ENCODE measurements at places on chromosomes 4 and X.

DNA sequence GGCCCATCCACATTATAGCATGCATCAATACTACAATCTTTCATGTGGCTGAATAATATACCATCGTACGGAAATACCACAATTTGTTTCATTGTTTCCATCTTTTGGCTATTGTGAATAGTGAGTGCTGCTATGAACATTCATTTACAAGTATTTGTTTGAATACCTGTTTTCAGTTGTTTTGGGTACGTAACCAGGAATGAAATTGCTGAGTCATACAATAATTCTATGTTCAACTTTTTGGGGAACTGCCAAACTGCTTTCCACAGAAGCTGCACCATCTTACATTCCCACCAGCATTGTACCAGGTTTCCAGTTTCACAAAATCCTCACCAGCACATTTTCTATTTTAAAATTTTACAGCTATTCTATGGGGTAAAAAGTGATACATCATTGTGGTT lies 28.5 kb upstream of the MANBA start:
- DNase-seq, result no peak

- no peak for DNase-seq
These were observed 15.2 kb downstream of the HSD17B11 start for GRCh38 chr4:87375719-87376291.

GRCh38 chrX:155225774-155226173 lies 9.5 kb downstream of the VBP1 start:
- no peak for DNase-seq

DNA sequence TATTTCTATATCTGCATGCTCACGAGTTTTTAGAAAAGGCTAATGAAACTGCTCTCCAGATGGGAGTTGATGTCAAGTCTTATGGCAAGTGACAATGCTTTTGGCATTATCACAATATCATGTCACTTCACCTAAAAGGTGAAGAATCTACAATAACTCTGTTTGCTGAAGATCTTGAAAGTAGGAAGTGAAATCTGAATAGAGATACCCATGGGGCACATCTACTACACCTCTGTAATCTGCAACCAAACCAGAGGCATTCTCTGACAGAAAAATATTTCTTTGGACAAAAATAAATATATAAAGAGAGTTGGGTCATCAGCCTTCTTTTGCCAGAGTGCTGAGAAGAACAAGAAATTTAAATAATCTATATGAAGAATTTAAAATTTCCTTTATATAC lies 3.9 kb upstream of the VAMP7 start:
- DNase-seq, result no peak

DNA sequence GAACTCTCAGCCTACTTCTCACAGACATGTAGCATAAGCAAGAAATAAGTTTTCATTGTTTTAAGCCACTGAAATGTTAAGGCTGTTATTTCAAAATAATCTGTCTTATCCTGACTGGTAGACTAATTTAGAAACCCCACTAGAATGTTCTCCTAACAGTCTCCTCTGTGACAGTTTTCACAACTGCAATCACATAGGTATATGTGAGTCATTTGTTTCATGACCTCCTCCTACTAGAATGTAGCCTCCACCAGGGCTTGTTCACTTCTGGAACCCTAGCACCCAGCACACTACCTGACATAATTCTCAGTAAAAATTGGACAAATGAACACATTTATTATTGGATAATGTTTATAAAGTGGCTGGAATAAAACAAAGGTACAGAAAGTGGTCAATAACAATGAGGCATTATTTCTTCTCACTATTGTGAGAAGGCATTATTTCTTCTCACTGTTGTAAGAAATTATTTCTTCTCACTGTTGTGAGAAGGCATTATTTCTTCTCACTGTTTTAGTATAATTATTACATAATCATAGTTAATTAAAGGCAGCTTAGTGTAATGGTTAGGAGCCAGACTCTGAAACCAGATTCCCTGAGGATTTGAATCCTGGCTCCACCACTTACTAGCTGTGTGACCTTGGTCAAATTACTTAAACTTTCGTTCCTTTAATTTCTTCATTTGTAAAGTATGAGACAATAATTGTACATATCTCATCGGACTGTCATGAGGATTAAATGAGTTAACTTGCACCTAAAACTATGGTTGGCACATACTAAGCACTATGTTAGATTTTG lies 251.5 kb downstream of the RASL11B start:
- DNase-seq, result no peak

DNA sequence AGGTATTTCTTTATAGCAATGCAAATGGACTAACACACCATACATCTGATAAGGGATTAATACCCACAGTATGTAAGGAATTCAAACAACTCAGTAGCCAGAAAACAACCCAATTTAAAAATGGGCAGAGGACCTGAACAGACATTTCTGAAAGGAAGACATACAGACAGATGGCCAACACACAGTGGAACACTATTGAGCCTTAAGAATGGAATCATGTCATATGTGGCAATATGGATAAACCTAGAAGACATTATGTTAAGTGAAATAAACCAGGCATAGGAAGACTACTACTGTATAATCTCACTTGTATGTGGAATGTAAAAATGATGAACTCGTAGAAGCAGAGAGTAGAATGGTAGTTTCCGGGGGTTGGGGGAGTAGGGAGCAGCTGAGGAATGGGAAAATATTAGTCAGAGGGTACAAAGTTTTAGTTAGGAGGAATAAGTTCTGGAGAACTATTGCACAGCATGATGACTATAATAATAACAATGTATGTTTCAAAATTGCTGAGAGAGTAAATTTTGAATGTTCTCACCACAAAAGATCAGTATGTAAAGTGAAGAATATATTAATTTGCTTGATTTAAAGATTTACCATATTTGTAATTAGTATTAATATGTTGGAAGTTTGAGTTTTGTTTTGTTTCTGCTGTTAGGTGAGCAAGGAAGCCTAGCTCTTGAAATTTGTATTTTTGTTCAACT lies 25.2 kb downstream of the WDR44 start:
- DNase-seq, result no peak

DNA sequence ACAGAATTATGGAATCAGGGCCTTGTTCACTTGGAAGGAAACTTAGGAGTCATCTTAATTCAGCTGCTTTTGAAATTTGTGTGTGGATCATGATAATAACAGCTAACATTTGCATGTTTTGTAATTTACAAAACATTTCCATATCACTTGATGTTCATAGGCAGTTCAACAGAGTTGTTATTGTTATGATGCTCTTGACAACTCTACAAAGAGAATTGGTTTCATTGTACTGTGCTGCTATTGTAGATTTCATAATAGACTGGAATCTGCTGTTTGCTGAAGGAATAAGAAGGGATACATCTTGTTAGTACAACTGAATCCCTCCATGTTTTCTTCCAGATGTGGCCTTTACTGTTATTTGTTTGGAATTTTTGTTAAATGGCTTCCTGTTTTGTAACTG lies 83.5 kb downstream of the CNKSR2 start:
- no peak for DNase-seq

DNA sequence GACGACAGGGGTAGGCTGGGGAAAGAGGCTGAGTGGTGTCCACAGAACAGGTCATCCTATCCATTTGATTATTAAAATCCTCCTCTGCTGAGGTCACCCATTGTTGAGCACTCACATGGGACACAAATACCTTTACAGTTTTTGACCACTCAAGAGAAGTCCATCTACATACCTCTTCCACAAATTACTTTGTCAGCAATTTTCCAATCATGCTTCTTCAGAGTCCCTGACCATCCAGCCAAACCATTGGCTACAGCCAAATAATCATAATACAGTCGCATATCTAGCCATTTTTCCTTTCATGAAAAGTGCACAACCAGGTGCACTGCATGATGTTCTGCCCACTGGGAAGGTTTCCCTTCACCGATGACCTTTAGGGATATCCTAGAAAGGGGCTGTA lies 407.4 kb downstream of the TEX13C start:
- no peak for DNase-seq

- no peak for DNase-seq
These were observed 161.5 kb downstream of the ARAP2 start for GRCh38 chr4:36082817-36083216.

DNA sequence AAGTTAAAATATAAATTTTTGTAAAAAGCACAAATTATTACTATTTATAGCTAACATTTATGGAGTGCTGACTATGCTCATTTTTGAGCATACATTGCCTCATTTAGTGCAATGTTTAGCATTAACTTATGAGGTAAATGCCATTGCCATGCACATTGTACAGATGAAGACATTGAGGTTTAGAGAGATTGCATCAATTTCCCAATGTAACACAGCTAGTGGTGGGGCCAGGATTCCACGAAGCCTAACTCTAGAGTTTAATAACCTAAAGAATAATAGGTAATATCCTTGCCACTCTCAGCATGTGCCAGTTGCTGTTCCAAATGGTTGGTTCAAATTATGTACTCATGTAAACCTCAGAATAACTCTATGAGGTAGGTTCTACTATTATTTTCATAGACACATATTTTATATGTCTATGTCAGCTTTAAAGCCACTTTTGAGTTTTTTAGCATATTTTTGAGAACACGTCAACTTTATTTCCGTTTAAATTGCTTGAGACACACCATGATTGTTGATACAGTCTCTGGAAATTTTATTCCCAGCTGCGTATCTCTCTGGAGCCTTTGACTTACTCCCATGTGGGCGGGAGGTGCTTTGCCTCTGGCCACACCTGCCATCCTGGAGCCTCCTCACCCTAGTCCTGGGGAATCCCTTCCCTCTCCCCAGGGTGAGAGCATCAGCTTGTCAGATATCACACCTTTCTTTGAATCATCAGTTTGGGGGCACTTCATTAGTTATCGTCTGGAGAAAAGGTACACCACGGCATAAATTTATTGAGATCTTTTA lies 10.8 kb upstream of the ADH1A start:
- no peak for DNase-seq

DNA sequence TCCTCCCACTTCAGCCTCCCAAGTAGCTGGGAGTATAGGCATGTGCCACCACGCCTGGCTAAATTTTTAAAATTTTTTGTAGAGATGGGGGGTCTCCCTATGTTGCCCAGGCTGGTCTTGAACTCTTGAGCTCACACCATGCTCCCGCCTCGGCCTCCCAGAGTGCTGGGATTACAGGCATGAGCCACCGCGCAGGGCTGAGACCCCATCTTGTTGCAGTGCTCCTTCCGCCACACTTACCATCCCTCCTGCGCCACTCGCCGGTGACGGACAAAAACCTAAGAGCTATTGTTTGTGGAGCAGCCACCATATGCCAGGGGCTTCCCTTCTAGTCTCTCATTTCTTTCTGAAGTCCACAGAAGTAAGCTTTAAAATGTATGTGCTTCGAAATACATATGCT lies 34.5 kb downstream of the NSG1 start:
- no peak for DNase-seq

DNA sequence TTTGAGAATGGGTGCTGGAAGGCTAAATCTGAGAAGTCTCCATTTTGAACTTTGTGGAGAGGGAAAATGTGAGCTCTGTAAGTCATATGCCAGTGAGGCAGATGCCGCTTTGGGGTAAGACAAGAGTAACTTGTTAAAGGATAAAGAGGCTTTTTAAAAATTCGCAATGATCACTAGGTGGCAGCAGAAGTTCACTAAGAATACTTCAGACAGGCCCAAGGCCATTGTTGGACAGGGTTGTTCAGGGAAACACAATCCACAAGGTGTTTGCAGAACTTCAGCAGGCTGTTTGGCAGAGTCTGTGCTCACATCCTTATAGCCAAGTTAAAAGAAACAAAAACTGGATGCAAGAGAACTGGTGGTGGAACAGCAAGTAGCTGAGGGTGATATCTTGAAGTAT lies 13.7 kb upstream of the PIGA start:
- DNase-seq, result no peak

GRCh38 chrX:119790977-119791436 lies 423 bp downstream of the RPL39 start:
- DNase-seq, result no peak

DNA sequence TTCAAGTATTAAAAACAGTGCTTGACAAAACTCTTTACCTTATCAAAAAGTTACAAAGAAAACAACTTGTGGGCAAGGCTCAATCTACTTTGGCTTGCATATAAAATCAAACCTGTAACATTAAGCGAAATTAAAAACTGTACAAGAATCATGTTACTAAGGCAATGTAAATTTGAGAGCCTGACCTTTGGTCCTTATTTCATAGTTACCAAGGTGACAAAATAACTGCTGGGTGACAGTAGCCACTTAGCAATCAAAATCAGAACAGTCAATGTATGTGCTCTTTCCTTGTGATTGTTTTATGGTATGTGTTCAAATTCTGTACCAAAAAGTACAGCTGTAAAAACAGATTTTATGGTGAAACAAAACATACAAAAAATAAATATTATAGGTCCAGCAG lies 204.0 kb downstream of the RASL11B start:
- DNase-seq, result no peak

- DNase-seq, result no peak
These were observed 109.7 kb downstream of the ZNF827 start for GRCh38 chr4:145828802-145829485.

DNA sequence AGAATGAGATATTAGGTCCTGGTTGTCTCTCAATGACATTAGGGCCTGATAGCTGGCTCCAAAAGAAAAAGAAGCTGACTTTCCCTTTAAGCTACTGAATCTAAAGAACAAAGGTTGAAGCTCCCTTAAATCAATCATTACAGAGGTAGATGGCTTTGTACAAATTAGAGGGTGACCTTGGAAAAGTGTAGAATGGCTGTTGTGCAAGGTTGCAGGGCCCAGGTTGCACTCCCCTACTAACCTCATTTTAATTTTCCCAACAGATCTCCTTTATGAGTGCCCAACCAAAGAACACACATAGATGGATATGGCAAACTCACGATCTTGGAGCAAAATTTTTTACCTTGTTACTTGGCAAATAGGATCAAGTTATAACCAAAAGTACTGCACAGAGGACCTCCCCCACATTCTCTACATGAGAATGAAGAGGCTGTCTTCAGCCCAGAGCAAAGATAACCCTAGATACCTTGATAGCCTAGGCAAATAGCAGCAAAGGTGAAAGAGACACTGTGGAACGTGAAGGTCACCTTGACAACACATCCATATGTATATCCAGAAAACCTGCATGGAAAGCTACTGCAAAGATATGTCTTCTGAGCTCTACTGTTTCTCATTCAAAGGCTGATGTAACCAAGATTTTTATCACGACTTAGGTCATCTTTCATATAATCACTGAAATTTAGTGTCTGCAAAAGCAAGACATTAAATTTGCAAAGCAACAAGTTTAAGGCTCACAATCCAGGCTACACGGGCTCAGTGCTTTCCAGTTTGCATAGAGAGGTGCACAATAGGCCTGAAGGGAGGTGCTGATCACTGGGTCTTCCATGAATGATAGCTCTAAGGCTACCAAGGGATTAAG lies 23.0 kb downstream of the KLB start:
- DNase-seq, result no peak

GRCh38 chr4:6404611-6405396 lies 67.6 kb downstream of the PPP2R2C start:
- no peak for DNase-seq
